ENCODE measurements at places on chromosomes 1 and 21. TPM values are rescaled to one million over a fixed set of nuclear protein-coding genes. Genes with fewer than 3 reads are reported as not detected.

DNA sequence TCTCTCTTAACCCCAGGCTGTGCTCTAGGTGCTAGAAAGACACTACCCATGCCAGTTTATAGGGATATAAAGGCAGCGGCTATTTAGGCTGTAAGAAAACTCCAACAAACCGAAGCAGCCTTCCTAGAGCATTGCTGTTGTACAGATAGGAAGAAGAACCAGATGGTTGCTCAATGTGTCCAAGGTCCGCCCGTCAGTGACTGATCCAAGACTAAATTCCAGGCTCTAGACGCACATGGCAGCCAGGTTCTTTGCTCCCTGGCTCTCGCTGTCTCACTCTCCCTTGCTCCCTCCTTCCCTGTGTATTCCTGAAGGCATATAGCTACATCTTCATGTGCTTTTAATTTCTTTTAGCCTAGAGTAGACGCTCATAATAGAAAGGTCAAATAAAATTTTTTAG, 303.4 kb downstream of the KIF26B start:
- H3K4me3 ChIP-seq = no peak overlapping the region
- H3K27me3 ChIP-seq = peaks cover 5% of the 10 kb centered on the region
- no peaks in the 10 kb centered on the region for H3K36me3 ChIP-seq
- DNase-seq = no peak
- H3K4me1 ChIP-seq = no peaks in the 10 kb centered on the region

The S100A8 gene
- total RNA-seq = not detected

The ALG14 gene
- 7.3 TPM for total RNA-seq

The NUDT4B gene
- 0.46 TPM for total RNA-seq
